ENCODE measurements at places on chromosomes 3 and 15. TPM values are rescaled to one million over a fixed set of nuclear protein-coding genes. Genes with fewer than 3 reads are reported as not detected.

Gene XCR1
- not detected for total RNA-seq

Gene MINAR1
- 0.30 TPM for total RNA-seq

Gene COLQ
- total RNA-seq: 5.2 TPM

Gene PYGO1
- not detected for total RNA-seq

Gene C15orf62
- total RNA-seq: 1.1 TPM

Gene PIGZ
- total RNA-seq: 1.7 TPM

Gene ETV5
- 2.5 TPM for total RNA-seq

Gene HTD2
- 6.3 TPM for total RNA-seq

Gene CHAC1
- total RNA-seq: 20.3 TPM

Gene TMEM266
- not detected for total RNA-seq

Gene KBTBD12
- total RNA-seq: not detected

Gene C2CD4B
- total RNA-seq: 0.40 TPM

Gene MASP1
- not detected for total RNA-seq

Gene SECISBP2L
- total RNA-seq: 35.7 TPM

Gene ADAMTSL3
- not detected for total RNA-seq

Gene SERPINI1
- 3.1 TPM for total RNA-seq

Gene CP
- not detected for total RNA-seq

Gene RBMS3
- 0.38 TPM for total RNA-seq

Gene RTP1
- total RNA-seq: not detected

Gene ANKRD63
- not detected for total RNA-seq

Gene ONECUT1
- total RNA-seq: not detected

Gene CHST14
- 13.9 TPM for total RNA-seq

Gene CCR3
- total RNA-seq: 1.2 TPM

Gene PLCH1
- total RNA-seq: 0.20 TPM

Gene ST6GAL1
- total RNA-seq: 116 TPM

Gene FEZF2
- total RNA-seq: not detected
